ENCODE measurements at places on chromosomes 7 and 10.

DNA sequence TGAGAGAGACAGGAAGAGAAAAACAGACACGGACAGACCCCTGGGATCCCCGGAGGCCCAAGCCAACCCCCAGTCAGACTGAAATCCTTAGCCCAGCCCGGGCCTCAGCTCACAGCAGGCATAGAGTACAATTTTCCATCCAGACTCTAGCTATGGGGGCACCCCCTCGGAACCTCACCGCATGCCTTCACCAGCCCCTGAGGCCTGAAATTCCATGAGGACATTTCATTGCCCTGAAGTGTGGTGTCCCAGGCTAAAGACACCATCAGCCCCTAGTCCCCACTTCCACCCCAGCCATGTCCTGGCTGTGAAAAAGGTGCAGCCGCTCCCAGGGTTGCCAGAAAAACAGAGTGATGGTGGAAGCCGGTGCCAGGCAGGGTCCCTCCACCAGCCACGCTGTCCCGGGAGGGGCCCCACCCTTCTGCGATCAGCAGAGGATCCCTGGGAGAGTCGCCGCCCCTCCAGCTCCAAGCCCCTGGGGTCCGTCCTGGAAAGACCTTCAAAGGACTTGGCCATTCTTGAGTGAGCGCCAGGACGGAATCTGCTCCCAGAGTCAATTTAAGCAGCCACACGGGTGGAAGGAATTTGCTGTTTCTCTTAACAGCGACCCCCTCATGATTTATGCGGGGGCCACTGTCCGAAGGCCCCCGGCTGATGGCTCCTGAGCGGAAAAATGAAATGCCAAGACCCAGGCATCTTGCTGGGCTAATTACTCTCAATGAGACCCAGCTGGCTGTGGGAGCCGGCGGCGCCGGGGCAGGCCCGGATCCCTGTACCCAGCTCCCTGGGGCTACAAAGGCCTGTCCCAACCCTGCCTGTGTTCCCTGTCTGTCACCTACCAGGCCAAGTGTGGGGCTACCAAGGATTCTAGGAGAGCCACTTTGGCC, 23.2 kb downstream of the MYL10 start:
- no peak for DNase-seq

- no peak for DNase-seq
Measured at GRCh38 chr7:4479367-4480039, 202.6 kb upstream of the FOXK1 start.

- DNase-seq = no peak
Measured at GRCh38 chr7:80837345-80837744, 81.5 kb downstream of the SEMA3C start.

DNA sequence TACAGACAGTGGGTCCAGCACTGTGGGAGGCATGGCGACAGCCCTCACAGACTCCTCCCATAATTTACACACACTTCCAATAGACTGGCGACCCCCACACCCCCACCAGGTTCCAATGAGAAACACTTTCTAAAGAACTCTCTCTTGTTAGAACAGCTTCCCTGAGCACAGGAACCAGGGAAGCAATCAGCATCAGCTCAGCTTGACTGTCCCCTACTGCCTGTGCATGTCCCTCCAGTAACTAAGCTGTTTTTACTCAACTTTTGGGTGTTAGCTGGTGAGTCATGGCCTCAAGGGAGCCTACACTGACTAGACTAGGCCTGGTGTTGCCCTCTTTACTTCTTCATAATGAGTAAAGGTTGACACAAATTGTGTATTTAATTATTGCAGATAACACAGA, 32.6 kb upstream of the HERPUD2 start:
- peak; percentile 16 for DNase-seq

DNA sequence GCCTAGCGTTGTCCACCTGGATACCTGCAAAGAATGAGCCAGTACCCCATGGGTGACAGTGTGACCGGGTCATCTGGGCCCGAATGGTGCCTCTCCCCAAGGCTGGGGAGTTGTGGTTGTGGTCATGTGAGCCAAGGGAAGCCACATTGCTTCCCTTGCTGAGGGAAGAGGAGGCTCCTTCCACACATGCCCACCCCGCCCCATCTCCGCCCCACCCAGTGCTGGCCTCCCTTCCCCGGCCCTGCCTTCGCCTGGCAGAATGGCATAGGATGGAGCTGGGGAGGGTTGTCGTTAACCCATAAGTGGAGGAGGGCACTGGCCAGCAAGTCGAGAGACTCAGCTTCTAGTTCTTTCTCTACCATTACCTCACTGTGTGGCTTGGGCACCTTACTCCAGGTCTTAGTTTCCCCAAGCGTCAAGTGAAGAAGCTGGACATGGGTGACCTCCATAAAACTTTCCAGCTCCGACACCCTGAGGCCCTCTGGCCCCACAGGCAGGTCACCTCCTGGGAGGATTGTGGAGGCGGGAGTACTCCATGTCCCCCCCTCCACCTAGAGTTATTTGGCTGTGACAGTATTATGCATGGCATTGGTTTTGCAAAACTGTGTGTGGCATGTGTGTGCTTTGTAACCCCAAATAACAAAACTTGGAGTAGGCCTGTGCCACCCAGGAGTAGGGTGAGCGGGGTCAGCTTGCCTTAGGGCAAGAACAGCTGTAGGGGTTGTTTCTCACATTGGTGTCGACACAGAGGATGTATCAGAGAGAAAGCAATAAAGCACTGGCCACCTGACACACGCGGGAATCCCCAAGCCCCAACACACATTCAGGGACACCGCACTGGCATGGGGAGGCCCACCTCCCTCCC, 90.5 kb upstream of the MACROH2A2 start:
- no peak for DNase-seq

- no peak for DNase-seq
Measured at GRCh38 chr7:156141941-156142340, 329.7 kb upstream of the SHH start.

DNA sequence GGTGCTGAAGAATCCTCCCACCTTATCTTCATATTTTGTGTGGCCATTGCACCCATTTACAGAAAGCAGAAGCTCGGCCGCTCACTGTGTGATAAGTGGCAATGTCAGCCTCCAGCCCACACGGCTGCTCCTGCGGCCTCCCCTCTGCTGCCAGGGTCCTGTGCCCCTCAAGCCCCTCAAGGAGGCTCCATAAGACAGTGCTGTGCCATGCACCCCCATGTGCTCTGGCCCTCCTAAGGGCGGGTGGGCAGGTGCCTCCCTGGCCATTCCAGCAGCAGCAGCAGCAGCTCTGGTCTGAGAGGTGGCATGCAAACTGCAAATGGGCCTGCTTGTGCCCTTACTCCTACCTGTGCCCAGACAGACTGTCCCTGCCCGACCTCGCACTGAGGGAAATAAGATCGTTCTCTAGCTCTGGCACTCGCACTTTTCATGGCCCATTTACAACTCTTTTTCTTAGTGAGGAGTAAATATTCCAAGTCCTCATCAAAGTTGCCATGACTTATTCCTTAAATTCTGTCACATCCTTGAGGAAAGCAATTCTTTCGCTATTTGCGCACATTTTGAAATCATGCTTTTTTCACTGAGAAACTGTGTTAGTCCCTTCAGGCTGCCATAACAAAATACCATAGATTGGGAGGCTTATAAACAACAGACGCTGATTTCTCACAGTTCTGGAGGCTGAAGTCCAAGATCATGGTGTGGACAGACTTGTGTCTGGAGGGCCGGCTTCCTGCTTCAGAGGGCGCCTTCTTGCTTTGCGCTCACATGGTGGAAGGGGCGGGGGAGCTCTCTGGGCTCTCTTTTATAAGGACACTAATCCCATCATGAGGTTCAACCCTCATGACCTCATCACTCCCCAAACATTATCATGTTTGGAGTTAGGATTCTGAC, 187.8 kb downstream of the COBL start:
- DNase-seq = no peak

DNA sequence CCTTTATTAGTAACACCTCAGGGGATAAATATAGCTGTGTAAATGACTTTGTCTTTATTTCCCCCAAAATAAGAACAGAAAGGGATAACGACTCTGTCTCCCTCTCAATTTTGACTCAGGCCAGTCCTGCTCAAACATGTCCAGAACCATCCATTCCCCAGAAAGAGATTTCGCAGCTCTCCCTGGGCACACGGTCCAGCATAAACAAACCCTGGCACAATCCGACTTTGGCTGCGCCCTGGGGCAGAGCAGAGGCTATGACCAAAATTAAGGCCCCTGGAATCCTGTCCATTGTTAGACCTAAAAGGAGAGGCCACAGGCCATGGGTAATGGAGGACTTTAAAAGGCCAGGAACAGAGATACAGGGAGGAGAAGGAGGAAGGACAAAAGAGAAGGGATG, 99.1 kb downstream of the PRPF18 start:
- DNase-seq = no peak
